ENCODE measurements at places on chromosomes 2 and 18.
A peak's percentile ranks its signal among the peaks of the same experiment; 100 is the strongest.

- no peak for DNase-seq
Observed at GRCh38 chr18:26863921-26864497, 1.5 kb downstream of the AQP4 start.

- DNase-seq = no peak
Observed at GRCh38 chr2:217366266-217366895, 506.5 kb upstream of the TNP1 start.

GRCh38 chr18:62369129-62369644 lies 44.1 kb downstream of the TNFRSF11A start:
- no peak for DNase-seq

- no peak for DNase-seq
Observed at GRCh38 chr2:131520526-131520925, 7.2 kb upstream of the CCDC74A start.

DNA sequence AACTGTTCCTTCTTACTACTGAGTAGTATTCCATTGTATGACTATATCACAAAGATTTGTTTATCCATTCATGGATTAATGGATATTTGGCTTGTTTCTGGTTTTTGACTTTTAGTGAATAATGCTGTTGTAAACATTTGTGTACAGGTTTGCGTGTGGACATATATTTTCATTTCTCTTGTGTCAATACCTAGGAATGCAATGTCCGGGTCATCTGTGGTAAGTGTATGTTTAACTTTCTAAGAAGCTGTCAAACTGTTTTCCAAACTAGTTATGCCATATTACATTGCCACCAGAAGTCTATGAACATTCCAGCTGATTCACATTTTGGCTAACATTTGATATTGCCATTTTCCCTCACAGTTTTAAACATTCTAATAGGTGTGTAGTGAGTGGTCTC lies 29.1 kb upstream of the SLC16A14 start:
- DNase-seq = no peak

DNA sequence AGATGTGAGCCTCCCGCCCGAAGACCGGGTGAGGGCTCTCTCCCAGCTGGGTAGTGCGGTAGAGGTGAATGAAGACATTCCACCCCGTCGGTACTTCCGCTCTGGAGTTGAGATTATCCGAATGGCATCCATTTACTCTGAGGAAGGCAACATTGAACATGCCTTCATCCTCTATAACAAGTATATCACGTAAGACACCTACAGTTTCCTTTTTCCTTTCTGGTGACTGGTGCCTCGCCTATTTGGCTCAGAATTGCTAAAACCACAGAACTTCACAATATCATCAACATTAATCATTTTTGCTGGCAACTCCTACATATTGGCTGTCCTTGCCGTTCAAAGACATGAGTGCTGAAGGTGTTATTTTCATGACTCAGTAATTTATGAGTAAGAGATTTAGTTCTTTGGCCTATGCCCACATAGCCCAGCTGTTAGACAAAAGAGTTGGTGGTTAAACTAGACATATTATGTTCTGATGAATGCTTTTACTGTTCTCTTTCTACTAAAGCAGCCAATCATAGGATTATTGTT lies 2.2 kb downstream of the STAMBP start:
- DNase-seq = peak; percentile 6

DNA sequence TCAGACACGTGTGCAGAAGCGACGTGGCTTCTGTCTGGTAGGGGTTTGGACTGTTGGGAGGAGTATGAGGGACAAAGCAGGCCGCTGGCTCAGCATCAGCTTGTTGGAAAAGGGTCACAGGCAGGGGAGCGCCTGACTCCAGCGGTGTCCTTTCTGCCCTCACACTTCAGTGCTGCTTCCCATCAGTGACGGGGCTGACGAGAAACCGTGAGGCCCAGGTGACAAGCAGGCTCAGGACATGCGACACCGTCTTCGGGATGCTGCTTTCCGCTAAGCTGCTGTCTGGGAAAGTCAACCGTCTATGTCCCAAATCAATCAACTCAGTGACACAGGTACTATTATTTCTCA lies 90.5 kb downstream of the USP40 start:
- no peak for DNase-seq

DNA sequence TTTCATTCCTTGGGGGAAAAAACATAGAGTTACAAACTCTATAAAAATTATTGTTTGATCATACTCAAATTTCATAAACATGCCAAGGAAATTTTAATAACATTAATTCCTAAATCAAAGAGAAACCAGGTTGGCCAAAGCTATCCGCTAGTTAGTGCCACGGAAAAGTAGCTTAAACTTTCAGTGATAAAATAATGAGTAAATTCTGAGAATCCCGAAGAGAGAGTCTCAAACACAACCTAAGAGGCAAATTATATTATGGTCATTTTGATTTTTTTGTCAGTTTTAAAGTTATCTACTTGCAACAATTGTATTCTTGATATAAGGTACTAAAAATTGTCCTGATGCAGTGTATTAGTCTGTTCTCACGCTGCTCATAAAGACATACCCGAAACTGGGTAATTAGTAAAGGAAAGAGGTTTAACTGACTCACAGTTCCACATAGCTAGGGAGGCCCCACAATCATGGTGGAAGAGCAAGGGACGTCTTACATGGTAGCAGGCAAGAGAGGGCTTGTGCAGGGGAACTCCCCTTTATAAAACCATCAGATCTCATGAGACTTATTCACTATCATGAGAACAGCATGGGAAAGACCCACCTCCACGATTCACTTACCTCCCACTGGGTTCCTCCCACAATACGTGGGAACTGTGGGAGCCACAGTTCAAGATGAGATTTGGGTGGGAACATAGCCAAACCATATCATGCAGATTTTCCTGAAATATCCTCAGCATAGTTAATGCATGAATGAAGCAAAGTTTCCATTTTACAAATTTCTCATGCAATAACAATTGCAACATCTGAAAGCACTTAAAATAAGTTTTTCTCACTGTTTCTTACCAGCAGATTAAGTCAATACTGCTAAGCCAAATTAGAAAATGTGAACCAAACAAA lies 205.9 kb upstream of the STK17B start:
- DNase-seq = no peak

- DNase-seq = no peak
Observed at GRCh38 chr2:166365803-166366420, 9.8 kb downstream of the SCN9A start.

GRCh38 chr18:57461652-57462269 lies 26.6 kb downstream of the ONECUT2 start:
- DNase-seq = no peak
